ENCODE measurements at places on chromosomes 11 and 22.

GRCh38 chr11:7544021-7544420, 30.2 kb downstream of the PPFIBP2 start:
- no peak for DNase-seq

- DNase-seq, result no peak
These were observed 634.9 kb downstream of the METTL15 start for GRCh38 chr11:28743061-28743550.

DNA sequence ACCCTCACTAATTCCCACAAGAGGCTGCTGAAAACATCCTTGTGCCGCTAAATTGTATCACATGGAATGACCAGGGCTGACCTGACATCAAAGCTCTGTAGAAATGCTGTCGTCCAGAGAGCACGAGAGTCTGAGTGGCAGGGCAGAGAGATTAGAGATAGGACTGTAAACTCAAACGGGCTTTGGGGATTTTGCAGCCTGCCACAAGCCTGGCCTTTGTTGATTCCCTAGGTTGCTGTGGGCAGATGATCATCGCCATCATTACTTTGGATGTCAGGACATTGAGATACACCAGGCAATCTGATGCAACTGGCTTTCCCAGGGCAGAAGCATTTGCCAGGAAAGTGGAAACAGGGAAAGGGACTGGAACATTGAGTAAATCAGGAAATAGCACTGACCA, 131.6 kb downstream of the ETS1 start:
- DNase-seq, result no peak

DNA sequence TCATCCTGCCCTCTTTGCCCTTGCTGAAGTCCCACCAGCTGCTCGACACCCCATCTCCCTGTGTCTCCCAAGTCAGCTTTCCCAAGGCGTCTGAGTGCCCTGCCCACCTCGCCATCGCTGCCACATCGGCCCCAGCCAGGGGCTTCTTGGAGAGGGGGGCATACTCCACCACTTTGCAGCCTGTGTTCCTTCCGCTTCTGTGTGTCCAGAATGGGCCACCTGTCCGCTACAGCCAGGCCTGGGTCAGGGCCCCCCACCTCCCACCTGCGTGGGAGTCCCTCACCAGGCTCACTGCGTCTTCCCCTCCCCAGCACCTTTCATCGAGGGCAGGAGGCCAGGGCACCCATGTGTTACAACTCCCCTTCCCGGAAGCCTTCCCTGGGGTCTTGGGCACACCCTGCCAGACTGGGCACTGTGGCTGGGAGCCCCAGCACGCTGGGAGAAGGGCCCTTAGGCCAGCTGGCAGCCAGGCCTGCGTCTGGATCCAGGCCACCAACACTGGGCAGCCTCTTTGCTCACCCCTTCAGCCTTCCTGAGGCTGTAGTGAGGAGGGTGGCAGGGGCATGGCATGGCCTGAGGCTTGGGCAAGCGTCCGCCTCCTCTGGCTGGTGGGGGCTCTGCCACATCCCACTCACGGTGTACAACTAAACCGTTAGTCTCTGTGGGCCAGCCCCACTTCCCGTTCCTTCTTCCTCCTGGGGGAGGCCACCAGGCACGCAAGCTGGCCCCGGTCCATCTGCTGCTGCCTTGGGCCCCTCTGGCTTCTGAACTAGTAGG, 13.4 kb downstream of the CPT1A start:
- no peak for DNase-seq

- no peak for DNase-seq
These were observed 58.6 kb downstream of the DSCAML1 start for GRCh38 chr11:117738246-117738957.

DNA sequence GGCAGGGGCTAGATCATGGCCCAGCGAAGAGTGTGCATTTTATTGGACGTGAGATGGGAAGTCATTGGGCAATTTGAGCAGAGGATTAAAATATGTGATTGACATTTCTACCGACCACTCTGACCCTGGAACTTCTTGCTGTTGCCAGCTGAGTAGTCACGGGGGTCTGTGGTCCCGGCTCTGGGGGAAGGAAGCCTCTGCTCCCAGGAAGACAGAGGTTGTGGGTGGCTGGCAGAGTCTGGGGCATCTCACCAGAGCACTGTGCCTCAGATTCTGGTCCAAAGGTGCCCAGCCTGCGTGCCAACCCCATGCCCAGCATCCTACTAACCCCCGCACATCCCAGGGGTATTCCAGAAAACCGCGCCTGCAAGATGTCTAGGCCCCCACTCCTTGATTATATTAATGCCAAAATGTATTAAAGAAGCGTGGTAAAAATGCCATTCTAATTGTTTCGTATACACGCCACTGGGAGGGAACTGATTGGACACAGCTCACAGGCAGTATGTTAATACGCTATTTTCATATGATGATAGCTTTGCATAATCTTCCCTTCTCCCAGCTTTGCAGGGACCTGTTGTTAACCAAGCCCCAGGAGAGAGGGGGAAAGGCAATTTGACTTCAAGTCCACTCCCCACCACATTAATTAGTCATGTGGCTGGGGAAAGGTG, 25.3 kb upstream of the LMO1 start:
- no peak for DNase-seq

GRCh38 chr22:27647540-27647939, 154.0 kb downstream of the MN1 start:
- no peak for DNase-seq

DNA sequence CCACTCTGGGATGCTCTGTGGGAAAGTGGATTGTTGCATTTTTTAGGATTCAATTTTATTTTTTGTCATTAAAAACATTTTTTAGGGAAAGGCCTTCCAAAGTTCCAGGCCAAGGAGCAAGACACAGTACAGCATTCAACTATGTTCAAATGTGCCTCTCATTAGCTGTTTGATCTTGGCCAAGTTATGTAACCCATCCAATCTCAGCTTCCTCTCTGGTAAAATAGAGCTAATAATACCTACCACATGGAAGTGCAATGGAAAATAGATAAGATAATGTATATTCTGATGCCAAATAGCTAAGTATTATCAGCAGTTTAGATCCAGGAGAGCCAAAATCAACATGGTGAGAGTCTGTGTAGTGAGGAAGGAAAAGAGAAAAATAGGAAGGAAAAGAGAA, 220.3 kb upstream of the SESN3 start:
- no peak for DNase-seq

DNA sequence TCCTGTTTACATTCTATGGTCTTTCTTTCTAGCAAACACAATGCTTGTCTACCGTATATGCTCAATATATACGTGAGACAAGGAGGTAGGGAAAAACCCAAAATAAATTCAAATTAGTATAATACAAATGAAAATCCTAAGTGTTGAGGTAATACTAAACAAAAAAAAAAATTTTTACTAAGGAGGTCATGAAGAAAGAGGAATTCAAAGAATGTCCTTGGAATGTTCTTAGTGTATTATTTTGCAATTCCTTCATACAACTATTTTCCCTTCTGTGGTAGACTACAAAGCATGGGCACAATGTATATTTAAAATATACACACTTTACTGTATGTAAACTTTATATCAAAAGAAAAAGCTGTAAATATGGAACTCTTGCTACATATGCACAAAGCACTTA, 36.4 kb downstream of the PIK3C2A start:
- DNase-seq, result peak; percentile 44

- DNase-seq, result peak; percentile 35
These were observed 117.8 kb downstream of the APOL5 start for GRCh38 chr22:35835267-35835997.

DNA sequence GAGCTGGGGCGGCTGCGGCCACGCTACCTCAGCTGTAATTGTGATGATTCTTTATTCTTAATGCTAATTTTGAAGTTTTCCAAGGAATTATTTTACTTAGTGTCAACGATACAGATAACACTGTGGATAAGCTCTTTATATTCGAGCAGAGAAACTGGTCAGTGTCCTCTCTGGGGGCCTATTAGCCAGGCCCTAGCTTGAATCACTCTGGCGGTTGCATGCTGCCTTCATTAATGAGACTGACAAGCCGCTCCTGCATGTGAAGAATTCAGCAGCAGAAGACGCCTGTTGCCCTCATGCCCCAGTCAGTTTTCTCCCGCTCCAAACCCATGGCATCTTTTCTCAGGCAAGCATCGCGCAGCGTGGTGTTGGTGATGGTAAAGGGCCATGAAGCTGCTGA, 851.7 kb downstream of the OPCML start:
- no peak for DNase-seq

GRCh38 chr11:11512090-11512489, 109.7 kb downstream of the GALNT18 start:
- no peak for DNase-seq

GRCh38 chr11:124658501-124658900, 15.0 kb downstream of the SIAE start:
- no peak for DNase-seq

DNA sequence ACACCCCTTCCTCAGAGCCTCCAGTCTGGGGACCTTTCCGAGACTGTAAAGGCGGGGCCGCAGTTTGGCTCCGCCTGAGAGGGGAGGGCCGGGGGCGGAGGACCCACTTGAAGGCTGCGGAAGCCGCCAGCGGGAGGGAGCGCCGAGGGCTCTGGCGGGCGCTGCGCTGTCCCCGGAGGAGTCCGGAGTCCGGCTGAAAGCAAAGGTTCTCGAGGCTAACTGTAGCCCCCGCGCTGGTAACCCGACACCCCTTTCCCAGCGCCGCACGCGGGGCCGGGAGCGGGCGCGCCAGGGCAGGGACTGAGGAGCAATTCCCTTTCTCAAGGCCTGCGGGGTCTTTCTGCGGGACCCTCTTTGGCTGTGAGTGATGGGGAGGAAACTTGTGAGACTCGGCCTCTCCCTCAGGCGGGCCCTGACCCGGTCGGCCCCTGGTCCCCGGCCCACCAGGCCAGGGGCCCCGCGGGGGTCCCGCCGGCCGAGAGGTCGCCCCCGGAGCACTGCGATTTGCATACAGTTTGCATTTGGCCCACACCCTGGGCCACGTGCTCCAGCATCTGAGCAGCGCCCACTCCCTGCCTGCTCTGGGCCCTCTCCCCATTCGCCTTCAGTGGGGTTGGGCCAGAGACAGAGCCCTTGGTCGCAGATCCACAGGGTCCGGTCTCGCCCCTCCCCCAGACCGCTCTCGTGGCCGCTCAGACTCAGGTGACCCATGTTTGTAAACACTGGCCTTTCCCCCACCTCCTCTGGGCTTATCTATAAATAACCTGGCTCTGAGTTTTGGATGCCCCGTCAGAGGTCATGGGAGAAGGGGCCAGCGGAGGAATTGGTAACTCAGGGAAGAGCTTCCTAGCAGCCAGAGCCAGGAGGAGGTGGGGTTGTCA, 519 bp upstream of the ART5 start:
- peak; percentile 16 for DNase-seq

DNA sequence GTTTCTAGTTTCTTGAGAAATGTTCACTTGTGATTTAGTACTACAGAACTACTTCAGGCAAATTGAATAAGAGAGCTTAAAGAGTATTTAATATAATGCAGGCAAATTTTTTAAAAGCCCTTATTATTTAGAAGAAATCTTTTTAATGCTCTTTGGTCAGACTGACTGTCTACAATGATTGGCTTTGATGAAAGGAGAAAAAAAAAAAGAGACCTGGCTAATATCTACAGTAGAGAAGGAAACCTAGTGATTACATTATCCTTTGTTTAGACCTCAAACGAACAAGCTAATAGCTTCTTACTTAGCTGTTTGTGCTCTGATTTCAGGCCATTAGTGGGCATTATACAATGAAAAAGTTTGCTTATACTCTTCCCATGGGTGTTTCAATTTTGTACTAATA, 1043.1 kb downstream of the JRKL start:
- DNase-seq, result no peak

DNA sequence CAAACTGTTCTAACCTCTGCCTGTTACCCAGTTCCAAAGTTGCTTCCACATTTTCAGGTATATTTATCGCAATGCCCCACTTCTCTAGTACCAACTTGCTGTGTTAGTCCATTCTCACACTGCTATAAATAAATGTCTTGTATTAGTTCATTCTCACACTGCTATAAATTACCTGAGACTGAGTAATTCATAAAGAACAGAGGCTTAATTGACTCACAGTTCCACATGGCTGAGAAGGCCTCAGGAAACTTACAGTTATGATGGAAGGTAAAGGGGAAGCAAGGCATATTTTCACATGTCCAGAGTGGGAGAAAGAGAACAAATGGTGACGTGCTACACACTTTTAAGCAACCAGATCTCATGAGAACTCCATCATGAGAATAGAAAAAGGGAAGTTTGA, 130.4 kb upstream of the C11orf87 start:
- DNase-seq, result no peak

- DNase-seq, result no peak
These were observed 40.2 kb downstream of the RRM1 start for GRCh38 chr11:4134806-4135205.

DNA sequence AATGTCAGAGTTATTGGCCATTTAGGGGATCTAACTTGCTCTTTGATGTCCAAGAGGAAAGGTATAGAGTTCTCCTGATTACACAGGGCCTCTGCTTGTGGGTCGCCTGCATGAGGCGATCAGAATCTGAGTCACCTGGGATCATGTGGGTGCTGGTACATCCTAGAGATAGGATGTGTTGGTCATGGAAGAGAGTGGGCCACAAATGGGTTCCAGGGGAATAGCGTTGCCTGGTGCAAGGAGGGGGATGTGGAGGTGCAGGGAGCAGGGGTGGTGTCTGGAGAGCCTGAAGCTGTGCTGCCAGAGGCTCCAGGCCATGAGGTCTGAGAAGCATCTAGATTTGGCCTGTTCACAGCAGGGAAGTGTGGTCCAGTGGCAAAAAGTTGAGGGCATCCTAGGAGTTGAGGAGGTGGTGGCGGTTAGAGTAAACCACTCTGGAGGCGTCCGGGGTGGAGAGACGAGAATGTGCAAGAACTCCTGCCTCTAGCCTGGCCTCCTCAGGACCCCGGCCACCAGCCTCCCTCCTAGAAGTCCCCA, 92.8 kb downstream of the MED15 start:
- no peak for DNase-seq

GRCh38 chr11:68704887-68705286, 20.5 kb downstream of the GAL start:
- DNase-seq, result no peak

GRCh38 chr22:23055449-23056179, 14.7 kb upstream of the GNAZ start:
- DNase-seq, result no peak

- DNase-seq, result no peak
These were observed 32.2 kb downstream of the LRRC74B start for GRCh38 chr22:21077884-21078508.

- no peak for DNase-seq
These were observed 128.0 kb downstream of the TENM4 start for GRCh38 chr11:79312617-79313529.

Data from foreskin keratinocyte (primary cell).